Hematopoietic multipotent progenitor cell treated with erythropoietin and hydrocortisone succinate and interleukin-3 and kit ligand, for 15 days (in vitro differentiated cells): ENCODE measurements at places on chromosomes 7 and 10.

DNA sequence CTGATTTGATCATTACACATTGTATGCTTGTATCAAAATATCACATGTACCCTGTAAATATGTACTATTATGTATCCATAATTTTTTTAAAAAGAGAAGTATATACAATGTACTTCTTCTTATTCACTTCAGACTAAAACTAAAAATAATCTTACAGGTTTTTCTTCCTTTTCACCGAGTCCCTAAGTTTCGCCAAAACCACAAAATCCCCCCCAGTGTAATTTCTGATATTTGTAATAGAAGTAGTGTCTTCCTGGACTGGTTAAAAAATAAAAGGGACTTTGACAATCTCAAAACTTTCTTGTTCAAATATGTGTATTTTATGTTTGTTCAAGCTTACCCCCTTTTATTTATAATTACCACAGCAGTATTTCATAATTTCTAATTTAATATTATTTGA is 23.9 kb downstream of the EPC1 start:
- no peak for DNase-seq

- no peak for DNase-seq
These were observed 41.5 kb upstream of the ANAPC16 start for GRCh38 chr10:72174297-72174662.

- no peak for DNase-seq
These were observed 738 bp downstream of the ETV1 start for GRCh38 chr7:13988731-13989125.

GRCh38 chr7:6508539-6508938 is 42.7 kb downstream of the GRID2IP start:
- DNase-seq = no peak

DNA sequence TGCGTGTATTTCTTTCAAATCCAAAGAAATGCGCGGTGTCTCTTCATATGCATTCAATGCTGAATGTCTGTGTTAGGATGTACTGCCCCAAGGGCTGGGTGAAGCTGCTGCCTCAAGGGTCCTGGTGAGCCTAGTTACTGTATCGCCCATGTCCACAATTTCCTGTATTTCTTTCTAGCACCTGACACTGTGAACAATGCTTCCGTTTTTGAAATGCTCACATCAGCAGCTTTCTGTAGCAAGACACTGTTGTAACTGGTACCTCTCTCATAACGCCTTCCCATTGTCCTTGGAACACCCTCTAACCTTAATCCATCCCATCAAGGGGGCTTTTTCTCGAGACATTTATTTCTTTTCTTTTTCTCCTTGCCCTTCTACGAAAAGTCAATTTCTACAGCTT is 25.1 kb downstream of the NRP1 start:
- no peak for DNase-seq

DNA sequence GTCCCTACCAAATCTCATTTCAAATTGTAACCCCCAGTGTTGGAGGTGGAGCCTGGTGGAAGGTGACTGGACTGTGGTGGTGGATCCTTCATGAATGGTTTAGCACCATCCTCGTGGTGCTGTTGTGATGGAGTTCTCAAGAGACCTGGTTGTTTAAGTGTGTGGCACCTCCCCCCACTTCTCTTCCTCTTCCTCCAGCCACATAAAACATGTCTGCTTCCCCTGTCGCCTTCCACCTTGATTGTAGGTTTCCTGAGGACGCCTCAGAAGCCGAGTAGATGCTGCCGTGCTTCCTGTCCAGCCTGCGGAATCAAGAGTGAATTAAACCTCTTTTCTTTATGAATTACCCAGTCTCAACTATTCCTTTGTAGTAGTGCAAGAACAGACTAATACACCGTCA is 21.0 kb downstream of the GRB10 start:
- DNase-seq = no peak

- no peak for DNase-seq
These were observed 179.3 kb downstream of the ARHGAP12 start for GRCh38 chr10:31749301-31749700.

DNA sequence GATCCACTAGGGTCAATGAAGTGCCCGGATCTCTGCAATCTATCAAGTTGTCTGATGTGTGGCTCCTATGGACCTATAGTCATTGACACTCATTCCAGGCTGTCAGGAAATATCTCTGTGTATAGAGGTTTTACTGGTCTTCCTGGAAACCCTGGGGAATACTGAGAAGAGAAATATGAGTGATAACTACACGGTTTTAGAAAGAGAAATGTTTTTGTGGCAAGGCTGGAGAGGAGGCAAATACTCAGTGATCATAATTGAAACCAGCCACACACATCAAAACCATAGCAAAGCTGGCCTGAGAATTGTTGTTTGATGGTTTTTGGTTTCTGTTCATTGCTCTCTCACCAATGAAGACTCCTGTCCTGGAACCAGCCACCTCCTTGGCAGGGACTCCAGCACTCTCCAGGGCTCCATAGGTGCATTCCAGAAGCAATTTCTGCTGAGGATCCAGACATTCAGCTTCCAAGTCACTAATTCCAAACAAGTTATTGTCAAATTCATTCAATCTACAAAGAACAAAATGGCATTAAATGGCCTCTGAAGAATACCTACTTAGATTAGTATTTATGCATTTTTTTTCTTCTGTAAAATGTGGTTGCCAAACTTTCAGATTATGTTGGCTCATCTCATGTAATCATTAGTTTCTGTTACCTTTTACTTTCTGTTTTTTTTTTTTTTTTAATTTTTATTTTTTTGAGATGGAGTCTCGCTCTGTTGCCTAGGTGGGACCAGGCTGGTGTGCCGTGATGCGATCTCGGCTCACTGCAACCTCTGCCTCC is 108.6 kb upstream of the ABI1 start:
- no peak for DNase-seq

GRCh38 chr7:85851571-85852193 is 664.8 kb upstream of the SEMA3D start:
- no peak for DNase-seq

- no peak for DNase-seq
These were observed 215.1 kb downstream of the STK31 start for GRCh38 chr7:23925088-23925487.

DNA sequence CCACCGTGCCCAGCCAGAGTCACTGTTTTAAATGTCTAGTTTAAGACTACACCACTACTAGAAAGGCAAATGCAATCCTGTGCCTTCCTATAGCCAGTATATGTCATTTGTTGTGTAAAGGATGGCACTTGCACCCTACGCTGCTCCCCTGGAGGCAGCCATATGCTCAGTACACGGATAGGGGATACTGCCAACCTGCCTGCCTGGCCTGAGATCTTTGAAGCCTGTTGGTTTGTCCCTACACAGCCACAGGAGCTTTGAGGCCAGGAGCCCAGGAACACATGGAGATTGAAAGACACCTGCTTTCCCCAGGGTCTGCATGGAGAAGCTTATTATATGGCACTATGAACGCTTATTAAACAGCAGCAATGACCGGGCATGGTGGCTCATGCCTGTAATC is 2.3 kb upstream of the SCRN1 start:
- no peak for DNase-seq

DNA sequence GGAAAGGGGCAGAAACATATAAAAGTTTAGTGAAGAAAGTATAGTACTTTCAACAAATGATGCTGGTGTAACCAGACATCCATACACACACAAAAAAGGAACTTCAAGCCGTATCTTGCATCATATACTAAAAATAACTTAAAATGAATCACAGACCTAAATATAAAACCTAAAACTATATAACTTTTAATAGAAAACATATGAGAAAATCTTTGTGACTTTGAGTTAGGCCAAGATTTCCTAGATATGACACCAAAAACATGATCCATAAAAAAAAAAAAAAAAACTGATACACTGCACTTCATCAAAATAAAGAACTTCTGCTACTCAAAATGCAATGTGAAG is 40.9 kb downstream of the NUDCD3 start:
- no peak for DNase-seq

GRCh38 chr10:23294638-23295247 is 49.9 kb downstream of the C10orf67 start:
- no peak for DNase-seq

DNA sequence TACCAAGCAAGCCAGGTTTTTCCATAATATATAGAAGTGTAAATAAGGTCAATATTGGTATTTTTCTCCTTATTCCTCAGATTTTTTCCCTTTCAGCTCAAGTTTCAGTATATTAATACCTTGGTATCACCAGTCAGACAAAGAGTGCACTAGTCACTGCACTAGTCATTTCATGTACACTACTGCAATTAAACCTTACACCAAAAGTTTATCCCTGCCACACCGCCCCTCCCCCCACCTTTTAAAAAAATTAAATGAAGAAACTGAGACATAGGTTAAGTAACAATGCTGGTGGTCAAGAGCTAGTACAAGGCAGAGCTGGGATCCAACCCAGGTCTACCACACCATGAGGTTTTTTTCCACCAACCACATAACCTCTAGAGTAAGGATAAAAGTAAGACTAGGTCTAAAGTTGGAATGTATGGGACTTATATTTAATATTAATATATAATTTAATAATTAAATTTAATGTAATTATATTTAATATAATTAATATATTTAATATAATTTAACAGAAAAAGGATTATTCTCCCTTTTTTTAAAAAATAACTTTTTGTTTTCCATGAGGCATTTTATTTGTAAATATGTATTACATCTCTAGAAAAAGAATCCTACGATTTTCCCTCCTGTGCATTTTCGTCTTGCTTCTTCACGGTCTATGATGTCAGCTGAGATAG is 68.5 kb downstream of the NT5C2 start:
- DNase-seq = no peak

- no peak for DNase-seq
These were observed 266.4 kb downstream of the SORCS3 start for GRCh38 chr10:104907521-104907920.

- DNase-seq = no peak
These were observed 55.6 kb upstream of the BET1 start for GRCh38 chr7:94059746-94060145.

GRCh38 chr10:60254776-60255175 is 134.9 kb downstream of the ANK3 start:
- DNase-seq = no peak

DNA sequence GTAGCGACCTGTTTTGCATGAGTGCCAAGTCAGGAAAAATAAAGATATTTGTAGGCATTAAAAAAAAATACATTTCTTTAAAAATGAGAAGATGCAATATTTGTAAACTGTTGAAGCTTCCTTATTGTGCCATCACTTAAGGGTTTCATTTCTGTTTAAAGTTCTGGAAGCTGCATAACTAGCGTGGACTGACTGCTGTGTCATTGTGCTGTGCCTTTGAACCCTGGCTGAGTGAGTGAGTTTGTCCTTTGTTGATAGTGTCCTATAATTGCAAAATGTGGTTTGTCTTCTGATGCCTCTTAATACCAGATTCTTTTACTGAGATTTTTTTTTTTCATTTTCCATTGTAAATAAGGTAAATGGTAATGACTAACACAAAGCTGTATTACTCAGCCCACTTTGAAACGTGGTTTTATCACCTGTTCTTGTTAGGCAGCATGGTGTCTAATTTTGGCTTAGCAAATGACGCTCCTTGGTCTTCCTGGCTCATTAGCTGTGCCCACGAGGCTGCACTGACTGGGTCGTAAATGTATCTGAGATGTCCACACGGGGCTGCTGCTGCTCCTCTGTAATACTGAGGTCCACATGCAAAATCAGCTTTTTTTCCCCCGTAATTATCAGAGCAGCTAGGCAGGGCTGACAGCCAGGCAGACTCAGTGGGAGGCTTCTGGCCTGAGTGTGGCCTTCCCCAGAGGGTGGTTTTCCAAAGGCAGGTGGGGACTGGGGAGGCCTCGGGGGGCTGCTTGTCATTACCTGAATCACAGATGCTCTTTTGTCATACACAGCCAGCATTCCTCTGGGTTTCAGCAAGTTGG is 14.8 kb downstream of the ZSCAN25 start:
- DNase-seq = peak; percentile 39

GRCh38 chr7:76066716-76067503 is 19.0 kb downstream of the MDH2 start:
- DNase-seq = no peak

- no peak for DNase-seq
These were observed 99.6 kb upstream of the ZNF438 start for GRCh38 chr10:31131251-31131650.

DNA sequence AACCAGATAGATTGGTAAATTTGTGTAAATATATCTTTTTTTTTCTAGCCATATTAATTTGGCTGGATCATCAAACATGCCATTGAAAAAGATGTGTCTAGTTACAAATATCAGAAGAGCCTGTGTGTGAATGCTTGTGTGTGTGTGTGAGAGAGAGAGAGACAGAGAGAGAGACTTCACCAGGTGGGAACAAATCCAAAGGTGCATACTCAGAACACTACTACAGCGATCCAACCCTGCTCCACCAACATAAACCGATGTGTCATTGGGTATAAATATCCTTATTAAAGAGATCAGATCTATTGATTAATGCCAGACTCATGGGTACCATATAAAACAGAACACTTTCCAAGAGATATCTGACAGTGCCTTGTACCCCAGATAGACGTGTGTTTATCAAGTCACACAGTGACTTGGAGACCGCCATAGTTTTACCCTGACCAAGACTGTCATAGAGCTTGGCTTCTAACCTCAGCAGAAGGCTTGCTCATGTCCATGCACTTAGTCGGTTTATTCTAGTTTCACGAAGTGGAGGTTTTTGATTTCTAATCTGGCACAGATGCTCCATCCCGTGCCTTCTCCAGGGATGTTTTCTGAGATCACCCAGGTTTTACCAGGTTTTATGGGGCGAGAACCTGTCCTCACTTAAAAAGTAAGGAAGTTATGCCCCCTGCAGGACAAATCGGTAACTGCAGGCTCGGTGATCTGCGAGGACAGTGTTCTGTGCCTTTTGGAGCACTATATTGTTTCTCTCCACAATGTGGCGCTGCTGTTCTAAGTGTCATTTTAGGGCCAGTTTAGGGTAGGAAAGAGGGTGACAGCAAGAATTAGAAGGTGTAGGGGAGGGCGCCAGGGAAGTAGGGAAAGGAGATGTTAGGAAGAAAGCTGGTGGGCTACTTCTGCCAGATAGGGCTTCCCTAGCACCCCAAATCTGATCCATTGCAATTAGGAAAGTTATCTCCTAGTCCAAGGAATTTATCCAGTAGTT is 29.3 kb upstream of the WNT8B start:
- DNase-seq = peak; percentile 94

- no peak for DNase-seq
These were observed 180.8 kb downstream of the PTPRN2 start for GRCh38 chr7:158406801-158407200.

DNA sequence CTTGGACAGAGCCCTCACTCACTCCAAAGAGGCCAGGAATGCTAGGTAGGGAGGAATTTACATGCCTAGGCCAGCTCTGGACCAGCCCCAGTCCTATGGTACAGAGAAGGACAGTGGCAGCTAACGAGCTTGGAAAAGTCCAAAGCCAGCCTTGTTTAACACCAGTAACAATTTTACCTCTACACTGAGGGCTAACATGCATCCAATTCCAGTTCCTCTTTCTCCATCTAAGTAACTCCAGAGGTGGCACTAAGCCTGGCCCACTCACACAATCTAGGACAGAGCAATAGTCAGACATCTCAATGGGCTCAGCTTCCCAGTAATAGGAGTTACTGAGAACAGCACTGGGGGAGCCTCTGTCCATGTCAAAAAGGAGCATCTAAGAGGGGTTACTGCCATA is 5.7 kb upstream of the LCOR start:
- no peak for DNase-seq

GRCh38 chr10:27949528-27950241 is 49.2 kb downstream of the ODAD2 start:
- no peak for DNase-seq

GRCh38 chr7:84231157-84231556 is 36.6 kb upstream of the SEMA3A start:
- DNase-seq = no peak
